ENCODE measurements at places on chromosomes 12 and 14.

DNA sequence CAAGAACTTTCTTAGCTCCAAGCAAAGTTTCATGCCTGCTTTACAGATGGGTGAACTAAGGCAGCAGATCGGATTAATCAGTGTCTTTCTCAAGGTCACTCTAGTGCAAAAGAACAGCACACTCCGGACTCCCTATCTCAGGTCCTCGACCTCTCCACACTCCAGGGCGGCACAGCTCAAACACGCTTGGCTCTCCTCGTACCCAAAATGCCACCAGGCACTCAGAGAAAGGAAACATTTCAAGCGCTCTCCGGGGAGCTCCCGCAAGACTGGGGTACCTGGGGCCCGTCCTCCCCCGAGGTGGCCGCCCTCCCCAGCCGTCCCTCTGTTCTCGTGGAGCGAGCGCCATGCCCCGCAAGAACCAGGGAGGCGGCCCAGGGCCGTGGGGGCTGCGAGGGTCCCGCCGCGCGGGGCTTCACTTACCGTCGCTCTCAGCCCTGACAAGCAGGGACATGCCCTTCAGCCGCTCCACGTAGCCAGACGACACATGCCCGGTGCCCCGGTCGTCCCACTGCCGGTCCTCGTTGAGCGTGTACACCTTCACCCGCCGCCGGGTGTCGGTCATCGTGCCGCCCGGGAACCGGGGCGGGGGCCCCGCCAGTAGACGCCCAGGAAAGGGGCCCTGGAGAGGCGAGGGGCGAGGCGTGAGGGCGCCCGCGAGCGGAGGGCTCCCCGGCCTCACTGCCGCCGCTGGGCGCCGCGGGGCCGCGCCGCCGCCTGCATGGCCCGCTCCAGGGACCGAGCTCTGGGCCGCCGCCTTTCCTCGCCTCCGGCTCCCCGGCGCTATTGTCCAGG is 830 bp downstream of the PPP4R3A start:
- peak; percentile 29 for DNase-seq

DNA sequence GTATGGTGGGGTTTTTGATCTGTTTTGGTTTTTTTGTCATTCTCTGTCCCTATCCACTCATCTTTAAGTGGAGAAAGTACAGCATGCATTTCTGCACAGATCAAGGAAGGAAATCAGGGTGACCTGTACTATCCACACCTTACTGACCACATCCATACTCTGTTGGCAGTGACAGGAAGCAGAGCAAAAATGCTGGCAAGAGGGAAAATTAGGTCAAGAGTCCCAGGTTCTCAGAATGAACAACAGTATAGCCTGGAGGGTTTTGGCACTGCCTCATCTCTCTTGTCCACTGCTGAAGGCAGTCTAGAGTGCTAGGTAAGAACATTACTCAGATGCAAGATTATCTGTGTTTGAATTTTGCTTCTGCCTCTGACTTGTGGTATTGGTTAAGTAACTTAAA is 70.7 kb downstream of the TAOK3 start:
- DNase-seq = no peak

- DNase-seq = no peak
Measured at GRCh38 chr12:3704512-3705353, 48.2 kb downstream of the CRACR2A start.

GRCh38 chr12:104641862-104642261 is 185.1 kb downstream of the CHST11 start:
- no peak for DNase-seq

DNA sequence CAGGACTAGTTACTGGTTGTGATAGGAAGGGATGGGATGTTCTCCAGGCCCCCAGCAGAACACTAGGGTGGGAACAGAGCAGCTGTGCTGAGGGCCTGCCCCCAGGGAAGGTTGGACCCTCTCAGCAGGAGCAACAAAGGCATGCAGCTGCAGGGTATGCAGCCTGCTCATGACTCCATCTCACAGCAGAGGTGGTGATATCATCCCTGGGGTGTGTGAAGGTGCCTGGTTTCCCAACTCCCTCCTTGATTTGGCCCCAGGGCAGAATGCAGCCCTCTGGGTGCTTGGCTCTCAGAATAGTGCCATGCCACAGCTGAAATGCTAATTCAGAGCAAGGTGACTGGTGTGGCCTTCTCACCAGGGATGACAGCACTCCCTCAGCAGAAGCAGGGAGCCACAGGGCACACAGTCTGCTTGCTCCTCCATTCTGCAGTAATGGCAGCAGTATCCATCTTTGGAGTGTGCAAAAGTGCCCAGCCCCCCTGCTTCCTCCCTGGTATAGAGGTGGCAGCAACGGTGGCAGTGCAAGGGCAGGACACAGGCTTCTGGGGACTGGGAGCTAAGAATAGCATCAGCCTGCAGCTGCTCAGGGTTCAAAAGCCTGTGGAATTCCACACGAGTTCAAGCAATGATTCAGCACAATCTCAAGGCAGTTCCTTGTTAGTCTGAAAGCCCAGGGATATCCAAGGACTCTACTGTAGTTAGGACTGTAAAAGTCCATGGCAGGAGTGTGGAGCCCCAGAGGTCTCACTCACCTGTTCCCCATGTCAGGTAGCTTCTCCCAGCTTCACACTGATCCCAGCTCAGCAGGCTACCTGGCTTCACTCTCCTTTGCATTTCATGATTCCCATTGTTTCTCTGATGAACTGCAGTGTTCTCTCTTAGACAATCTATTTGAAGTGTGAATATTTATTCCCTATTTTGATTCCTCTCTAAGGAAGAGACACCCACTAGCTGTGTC is 298.1 kb upstream of the FOXG1 start:
- DNase-seq = no peak

- DNase-seq = no peak
Measured at GRCh38 chr12:116528498-116528897, 30.7 kb upstream of the MAP1LC3B2 start.

DNA sequence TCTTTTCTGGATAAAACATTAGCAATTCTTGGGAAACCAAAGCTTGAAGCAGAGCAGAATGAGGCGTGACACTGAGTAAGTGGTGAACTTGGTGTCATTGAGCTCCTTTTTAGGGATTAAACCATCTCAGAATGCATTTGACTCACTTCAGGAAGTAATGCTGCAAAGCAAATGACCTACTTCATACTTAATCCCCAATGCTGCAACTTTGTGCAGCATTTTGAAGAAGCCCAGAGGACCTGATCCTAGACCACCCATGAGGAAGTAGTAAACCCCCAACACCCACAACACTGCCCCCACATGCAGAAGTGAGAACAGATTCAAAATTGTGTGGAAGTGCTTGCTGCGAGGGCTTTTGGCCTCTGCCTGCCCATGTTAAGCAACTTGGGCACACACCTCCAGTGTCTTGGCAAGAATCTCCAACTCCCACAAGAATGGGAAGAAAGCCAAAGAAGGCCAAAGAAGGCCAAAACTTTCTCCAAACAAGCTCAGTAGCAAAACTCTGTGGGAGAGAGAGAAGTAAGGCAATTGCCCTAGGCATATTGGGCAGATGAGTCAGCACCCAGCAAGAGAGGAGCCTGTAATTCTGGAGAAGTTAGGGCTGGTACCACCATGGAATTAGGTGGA is 69.2 kb upstream of the ETV6 start:
- DNase-seq = no peak

GRCh38 chr12:50032515-50032853 is 7.2 kb upstream of the RACGAP1 start:
- DNase-seq = no peak

DNA sequence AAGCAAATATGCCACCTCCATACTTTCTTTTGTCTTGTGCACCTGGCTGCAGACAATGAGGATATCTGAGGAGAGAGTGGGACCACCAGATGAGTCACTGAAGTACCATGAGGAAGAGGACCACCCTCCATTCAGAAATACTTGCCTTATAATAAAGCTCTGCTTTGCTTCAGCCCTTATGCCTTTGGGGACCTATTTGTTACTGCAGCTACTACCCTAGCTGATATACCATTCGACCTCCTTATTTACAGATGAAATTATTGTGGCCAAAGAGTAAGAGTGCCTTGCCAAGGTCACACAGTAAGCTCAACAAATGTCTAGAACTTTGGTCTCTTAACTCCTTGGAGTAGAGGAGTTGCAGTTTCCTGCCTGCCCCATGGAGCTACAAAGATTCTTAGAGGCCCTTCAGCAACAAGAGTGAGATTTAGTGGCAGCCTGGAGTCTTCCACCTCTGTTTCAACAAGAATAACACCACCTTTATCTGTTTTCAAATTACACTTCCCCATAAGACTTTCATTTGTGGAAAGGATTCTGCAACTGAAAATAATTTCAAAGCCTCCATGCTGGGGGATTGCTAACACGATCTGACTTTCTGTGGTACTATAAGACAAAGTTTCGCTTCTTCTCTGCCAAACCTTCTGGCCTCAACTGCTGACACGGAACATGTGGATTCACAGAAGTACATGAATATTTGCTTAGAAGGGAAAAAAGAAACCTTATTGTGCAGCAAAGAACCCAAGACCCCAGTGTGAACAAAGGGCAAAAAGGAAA is 3.6 kb downstream of the CMKLR1 start:
- DNase-seq = no peak

DNA sequence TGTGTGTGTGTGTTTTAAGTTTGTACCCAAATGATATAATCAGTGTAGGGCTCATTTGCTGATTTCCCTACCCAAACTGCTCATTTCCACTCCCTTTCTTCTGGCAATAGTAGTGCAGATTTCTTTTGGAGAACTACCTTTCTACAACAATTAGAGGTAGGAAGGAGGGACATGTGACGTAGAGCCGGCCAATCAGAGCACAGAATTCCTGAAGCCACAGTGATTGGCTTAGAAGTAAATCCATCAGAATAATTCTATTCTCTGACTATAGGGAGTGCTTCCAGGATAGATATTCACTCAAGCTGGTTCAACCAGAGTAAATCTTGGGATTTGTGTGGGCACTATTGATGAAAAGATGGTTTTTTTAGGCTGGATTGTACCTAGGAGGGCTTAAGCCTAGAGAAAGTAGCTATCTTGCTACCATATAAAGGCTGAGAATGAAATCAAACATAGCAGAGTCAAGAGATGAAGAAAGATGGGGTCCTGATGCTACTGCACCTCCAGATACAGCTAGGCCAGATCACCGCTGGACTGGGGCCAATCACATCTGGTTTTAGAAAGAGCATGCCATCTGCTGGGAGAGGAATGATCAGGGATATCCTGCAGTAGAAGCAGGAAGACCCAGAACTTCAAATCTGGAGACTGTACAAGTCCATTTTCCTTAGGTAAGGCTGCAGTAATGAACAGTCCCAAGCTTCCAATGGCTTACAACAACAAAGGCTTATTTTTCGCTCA is 54.1 kb upstream of the NUAK1 start:
- DNase-seq = no peak

DNA sequence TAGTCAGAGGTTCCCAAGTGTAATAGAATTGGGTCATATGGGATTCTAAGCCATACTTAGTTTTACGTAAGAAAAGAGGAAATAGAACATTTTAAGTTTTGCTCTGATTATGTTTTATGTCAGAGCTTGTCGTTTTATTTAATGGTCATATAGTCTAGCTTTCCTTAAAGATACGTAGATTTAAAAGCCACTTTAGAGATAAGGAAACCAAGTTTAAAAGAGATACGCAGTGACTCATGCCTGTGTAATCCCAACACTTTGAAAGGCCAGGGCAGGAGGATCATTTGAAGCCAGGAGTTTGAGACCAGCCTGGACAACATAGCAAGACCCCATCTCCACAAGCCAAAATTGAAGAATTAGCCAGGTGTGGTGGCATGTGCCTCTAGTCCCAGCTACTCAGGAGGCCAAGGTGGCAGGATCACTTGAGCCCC is 19.5 kb downstream of the MAPK1IP1L start:
- no peak for DNase-seq

- no peak for DNase-seq
Measured at GRCh38 chr12:100168562-100168961, 25.9 kb upstream of the BLTP3B start.

GRCh38 chr14:92323011-92323915 is at the start of gene SLC24A4:
TSS of gene SLC24A4 (plus strand) at chr14:92323165. CDS start at chr14:92323831, 666 bp downstream.
- DNase-seq = no peak

DNA sequence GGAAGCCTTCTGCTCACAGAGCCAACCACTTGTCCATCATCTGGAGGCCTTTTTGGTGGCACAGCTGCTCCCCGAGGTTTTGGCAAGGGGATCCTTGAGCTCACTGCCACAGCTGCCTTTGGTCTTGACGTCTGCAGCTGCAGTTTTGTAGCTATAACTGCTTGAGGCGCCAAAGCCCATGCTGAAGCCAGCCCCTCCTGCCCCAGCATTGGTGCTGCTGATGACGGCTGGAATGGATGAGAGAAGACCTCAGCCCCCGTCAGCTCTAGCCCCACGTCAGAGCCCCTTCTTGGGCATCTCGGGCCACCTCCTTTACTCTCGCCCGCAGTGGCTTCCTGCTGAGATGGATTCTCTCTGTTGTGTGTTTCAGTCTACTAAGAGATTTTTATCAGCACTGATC is 12.3 kb upstream of the KRT74 start:
- DNase-seq = no peak

DNA sequence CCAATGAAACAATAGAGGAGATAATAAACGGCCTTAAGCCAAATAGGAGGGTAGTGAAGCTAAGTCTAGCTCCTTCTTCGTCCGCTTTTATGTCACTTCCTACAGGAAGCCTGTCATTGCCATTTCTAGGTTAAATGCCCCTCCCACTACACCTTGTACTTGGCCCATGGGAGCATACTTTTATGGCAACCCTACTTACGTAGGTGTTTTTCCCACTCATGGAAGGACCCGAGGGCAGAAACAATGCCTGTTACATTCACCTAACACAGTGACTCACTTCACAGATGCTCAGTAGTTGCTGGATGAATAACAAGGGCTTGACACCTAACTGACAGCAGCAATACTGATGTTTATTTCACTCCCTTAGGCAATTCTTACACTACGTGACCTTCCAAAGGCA is 44.5 kb downstream of the ALKBH1 start:
- DNase-seq = no peak

GRCh38 chr12:125454786-125455480 is 389.7 kb downstream of the AACS start:
- no peak for DNase-seq

DNA sequence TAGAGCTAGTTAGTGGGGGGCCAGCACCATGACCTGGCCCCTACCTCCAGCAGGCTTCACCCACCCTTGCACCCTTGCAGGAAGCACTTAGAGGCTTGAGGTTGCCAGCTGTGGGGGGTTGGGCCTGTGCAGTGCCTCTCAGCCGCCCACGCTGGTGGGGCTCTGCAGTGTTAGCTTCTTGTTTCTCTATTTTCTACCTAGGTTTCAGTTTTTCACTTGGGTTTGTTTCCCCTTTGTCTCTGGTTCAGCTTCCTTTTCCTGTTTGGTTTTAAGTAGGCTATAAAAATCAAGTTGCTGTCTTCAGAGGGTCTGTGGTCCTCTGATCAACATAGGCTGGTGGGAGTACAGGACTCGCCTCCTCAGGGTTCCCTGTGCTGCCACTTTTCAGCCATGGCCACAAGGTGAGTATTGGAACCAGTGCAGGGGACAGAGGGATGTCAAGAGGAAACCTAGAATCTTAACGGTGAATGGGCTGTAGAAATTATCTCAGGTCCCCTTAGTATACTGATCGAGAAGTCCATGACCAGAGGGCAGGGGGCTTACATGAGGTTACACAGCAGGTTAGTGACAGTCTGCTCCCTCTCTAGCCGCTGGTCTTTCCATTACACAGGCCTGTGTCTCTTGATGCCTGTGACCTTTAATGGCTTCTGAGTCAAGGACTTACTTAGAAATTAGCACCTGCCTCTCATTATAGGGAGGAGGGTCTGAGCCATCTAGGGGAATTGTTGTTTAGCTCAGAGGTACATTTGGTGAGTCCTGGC is at the start of gene EVL:
TSS of gene EVL (plus strand) at position 312 of the 761 bp plus-strand sequence. CDS start at position 391, 79 bp downstream.
- no peak for DNase-seq
